ENCODE measurements at places on chromosomes 6 and 20.
A peak's percentile ranks its signal among the peaks of the same experiment; 100 is the strongest.

DNA sequence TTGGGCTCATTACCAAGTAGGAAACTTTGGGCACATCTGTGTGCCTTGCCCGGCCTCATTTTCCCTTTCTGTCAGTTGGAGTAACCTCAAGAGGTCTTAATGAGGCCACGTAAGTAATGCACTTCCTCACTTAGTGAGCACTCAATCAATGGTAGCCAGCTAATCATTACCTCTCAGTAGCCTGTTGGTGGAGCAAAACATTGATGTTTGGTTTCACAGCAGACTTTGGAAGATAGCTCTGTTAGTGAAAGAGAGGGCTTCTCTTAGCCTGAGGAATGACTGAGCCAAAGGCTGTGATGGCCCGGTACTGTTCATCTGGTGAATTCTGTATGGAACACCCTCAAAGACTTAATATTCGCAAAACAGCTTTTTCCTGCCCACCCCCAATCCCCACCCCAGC lies 55.9 kb upstream of the ID4 start:
- DNase-seq, result no peak

- no peak for DNase-seq
Measured at GRCh38 chr20:62666736-62667529, 24.6 kb downstream of the SLCO4A1 start.

DNA sequence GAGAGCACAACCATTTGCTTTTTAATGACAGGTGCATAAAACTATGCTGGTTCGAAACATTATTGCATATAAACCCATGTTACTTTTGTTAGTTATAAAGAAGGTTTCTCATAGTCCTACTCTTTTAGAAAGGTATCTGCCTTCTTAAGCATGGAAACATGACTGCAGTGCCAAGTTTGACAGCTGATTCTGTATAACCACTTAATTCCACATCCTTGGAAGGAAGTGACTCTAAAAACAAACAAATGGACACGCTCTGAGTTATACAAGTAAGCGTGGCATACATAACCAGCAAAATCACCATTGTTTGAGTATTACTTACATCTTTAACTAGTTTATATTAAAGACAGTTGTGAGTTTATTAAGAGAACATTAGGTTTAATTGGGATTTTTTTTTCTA lies 125.0 kb upstream of the HDGFL1 start:
- DNase-seq, result no peak

GRCh38 chr6:5423251-5423650 lies 161.9 kb downstream of the FARS2 start:
- DNase-seq, result no peak

DNA sequence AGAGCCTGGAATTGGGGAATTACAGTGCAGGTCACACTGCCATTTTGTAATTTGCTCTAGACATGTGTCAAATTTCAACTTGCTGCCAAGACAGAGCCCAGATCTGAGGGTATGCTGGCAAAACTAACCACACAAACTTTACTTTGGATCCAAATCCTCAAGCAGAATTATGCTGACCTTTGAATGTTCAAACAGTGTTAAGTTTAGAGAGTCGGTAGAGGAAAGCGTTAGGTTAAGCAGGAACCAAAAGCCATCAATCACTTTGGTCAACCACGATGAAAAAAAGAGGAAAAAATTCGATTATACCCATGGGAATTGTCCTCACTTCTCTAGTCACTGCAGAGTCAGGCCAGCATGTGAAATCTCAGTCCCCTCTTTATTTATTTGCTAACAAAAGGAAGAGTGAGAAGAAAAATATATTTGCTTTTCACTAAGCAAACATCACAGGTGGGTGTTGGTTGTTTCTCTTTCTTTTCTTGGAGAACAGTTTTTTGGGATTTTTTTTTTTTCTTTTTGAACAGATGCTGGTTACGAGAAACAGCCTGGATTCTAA lies 105.1 kb upstream of the ADGRF1 start:
- DNase-seq, result no peak

DNA sequence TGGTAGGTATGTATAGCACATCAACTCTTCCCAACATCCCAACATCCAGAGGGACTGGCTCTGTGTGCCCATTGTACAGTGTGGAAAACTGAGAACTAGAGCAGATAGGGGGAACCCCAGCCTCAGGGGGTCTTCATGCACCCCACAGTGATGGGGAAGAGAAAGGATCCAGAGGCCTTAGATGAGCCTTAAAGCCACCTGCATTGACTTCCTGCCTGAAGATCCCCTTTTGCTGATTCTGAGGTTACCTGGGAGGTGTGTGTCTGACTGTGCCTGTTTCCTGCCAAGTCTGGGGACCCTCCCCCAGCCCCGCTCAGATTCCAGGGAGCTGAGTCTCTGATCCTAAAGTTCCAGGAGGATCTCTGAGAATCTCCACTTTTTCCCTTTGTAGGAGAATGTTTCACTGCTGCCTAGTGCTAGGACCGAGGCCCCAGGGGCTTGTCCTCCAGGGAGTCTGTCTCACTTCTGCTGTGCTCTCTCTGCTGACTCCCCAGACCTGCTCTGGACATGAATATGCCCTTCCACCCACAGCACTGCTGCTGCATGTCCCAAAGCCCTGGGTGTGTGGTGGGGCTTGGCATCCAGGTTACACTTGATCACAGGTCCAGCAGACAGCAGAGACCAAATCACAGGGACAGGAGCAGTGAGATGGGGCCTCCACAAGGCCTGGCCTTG lies 12.8 kb upstream of the PGC start:
- no peak for DNase-seq

DNA sequence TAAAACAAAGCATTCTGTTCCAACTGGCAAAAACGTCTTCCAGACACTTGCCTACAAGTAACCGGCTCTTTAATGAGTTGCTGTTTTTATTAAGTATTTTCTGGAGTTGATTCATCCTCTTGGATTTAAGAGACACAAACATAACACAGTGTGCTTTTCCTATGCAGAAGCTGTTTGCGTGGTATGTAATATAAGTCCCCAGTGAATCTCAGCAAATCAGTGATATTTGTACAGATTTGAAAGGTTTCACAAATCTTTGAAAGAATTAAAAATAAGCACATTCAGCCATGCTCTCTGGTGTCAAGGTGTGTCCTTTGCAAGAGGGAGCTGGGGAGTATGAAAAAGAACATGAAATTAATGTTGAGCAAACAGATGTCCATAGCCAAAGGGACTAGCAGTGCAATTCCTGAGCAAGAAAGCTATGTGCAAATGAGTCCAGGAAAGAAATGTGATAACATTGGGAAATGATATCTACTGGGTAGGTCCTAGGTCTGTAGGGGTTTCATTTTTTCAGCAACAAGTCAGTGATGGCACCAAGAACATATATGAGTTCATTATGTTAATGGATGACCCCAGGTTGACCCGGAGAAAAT lies 170.1 kb upstream of the PHACTR1 start:
- DNase-seq, result no peak

GRCh38 chr20:25050501-25051350 lies 7.2 kb downstream of the ACSS1 start:
- peak; percentile 44 for DNase-seq

DNA sequence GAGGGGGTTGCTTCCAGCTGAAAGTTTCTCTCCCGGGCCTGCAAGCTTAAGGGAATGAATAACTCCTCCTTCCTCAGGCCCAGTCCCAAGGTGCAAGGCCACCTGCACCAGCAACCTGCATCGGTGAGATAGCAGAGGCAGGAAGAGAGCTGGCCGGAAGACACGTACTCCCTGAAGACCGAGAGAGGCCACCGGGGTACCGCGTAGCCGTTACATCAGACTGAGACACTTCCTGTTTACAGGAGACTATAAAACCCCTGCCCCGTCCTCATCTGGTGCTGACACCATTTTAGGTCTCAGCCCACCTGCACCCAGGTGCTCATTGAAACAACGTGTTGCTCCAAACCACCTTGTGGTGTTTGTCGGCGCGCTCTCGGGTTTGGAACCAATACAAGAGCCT lies 60.5 kb upstream of the PRND start:
- DNase-seq, result no peak

GRCh38 chr6:123009059-123009458 lies 13.0 kb downstream of the CLVS2 start:
- DNase-seq, result no peak

DNA sequence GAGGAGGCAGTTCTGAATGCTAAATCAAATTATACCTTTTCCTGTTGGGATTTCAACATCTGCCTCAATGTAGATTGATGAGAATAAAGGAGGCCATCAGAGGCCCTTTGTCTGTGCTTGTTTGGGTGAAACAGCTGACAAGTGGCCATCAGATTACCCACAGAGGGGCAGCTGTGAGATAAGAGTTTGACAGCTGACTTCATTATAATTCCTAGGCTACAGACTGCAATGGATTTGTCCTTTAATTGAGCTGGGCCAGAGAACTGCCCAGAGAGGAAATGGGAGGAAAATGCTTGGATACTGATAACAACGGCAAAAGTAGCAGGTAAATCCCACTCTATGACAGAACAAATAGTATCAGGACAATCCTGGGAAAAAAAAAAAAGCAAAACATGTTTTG lies 649.4 kb downstream of the HDGFL1 start:
- DNase-seq, result no peak

- peak; percentile 68 for DNase-seq
Measured at GRCh38 chr20:51014797-51015722, 7.8 kb downstream of the KCNG1 start.

DNA sequence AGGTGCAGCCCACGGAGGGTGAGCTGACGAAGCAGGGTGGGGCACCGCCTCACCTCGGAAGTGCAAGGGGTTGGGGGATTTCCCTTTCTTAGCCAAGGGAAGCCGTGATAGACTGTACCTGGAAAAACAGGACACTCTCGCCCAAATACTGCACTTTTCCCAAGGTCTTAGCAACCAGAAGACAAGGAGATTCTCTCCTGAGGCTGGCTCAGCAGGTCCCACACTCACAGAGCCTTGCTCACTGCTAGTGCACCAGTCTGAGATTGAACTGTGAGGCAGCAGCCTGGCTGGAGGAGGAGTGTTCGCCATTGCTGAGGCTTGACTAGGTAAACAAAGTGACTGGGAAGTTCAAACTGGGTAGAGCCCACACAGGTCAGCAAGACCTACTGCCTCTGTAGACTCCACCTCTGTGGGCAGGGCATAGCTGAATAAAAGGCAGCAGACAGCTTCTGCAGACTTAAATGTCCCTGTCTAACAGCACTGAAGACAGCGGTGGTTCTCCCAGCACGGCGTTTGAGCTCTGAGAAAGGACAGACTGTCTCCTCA lies 28.0 kb downstream of the SYNE1 start:
- DNase-seq, result no peak

- DNase-seq, result no peak
Measured at GRCh38 chr6:150697515-150697914, 97.8 kb downstream of the PLEKHG1 start.

DNA sequence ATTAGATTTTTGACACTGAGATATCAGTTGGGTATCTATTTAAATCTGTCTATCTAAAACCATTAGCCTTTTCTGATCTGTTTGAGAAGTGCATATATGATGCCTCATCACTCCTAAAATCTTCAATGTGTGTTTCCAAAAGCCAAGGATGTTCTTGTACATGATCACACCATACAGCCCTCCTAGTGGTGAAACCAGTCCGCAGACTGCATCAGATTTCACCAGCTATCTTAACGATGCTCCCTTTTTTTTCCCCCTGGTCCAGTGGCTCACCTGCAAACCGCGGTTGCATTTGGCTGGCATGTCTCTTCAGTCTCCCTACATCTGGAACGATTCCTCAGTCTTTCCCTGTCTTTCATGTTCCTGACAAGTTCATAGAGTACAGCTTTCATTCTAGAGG lies 4.0 kb downstream of the KIZ start:
- DNase-seq, result no peak

DNA sequence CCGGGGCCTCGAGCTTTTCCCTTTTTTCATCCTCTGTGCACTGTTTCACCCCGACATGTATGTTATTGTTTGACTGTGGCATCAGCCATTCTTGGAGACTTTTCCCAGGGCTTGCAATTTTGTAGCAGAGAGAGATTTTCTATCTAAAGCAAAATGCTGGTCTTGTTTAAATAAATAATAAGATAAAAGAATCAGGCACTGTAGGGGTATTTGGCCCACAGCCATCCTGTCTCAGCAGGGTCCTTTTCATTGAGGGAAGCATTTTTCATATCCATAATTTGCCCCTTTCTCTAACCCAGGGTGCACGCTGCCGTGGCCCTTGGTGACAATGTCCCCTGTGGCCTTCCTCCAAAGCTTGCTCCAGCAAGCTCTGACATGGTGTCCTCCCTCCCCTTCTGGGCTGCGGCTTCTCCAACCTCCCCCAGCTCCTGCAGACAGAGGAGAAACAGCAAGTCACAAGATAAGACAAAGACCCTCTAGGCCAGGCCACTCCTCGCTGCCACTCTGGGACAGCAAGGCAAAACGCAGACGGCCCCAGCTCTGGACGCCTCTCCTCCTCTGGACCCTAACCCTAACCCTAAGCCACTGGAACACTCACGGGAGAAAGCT lies 117.6 kb downstream of the MYLK4 start:
- DNase-seq, result no peak

DNA sequence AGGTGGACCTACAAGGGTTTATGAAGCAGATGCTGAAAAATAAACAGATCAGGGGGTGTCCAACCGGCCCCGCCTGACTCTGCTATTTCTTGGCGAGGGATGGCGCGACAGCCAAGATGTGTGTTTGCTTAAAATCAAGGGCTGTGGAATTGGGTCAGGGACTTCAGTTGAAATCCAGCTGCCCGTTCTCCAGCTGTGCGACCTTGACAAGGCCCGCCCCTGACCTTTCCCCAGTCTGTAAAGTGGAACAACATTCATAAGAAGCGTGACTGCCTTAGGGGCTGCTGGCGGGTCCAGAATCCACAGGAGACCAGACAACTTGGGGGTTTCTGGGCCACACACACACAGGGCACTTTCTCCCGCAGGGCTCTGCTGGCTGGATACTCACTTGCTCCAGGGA lies 517.5 kb downstream of the PREX1 start:
- no peak for DNase-seq

- no peak for DNase-seq
Measured at GRCh38 chr6:29941916-29942274, 437 bp upstream of the HLA-A start.

DNA sequence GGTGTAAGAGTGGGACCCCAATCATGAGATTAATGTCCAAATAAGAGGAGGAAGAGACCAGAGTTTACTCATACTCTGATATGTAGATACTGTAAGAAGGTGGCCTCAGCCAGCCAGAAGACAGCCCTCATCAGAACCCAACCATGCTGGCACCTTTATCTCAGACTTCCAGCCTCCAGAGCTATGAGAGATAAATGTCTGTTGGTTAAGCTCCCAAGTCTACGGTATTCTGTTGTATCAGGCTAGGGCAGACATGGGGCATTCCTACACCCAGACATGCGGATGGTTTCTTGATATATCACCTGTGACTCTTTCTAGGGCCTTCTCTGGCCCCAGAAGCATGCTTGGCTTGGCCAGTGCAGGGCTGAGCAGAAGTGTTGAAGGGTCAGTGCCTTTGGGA lies 247.4 kb upstream of the RIN2 start:
- DNase-seq, result no peak

- no peak for DNase-seq
Measured at GRCh38 chr6:55290736-55291135, 36.5 kb upstream of the GFRAL start.
